ENCODE measurements at places on chromosomes 2 and 18.

GRCh38 chr2:177584030-177584692, 191.6 kb downstream of the AGPS start:
- DNase-seq: no peak

- no peak for DNase-seq
Observed at GRCh38 chr2:53544871-53545558, 222.6 kb upstream of the CHAC2 start.

DNA sequence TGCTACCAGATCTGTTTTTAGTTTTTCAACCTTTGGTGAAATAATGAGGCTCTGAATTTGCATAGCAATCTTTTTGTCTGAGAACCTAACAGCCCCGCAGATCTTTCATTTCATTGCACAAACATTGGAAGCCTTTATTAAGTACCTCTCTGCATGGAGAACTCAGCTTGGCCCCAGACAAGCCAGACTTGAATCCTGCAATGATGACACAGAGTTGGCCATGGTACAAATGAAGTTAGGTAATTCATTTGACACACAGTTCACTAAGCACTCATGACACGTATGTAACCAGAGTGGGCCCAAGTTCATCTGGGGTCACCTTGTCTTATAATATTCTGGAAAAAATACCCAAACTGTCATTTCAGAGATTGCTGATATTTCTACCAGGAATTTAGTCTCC, 439.1 kb upstream of the ID2 start:
- no peak for DNase-seq

DNA sequence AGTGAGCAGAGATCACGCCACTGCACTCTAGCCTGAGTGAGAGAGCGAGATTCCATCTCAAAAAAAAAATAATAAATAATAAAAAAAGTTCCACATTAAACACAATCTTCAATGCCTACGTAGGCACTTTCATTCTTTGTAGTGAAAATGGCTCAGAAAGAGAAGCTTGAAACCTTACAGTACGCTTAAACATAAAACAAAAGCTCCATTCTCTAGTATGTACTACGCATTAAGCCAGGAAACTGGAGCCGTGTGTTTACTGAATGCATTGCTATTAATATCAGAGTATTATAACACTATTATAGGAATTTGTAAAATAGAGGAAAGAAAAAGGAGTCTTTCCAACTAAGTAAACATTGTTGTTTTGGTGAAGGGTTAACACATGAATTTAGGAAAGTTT, 41.3 kb upstream of the LMAN1 start:
- no peak for DNase-seq

DNA sequence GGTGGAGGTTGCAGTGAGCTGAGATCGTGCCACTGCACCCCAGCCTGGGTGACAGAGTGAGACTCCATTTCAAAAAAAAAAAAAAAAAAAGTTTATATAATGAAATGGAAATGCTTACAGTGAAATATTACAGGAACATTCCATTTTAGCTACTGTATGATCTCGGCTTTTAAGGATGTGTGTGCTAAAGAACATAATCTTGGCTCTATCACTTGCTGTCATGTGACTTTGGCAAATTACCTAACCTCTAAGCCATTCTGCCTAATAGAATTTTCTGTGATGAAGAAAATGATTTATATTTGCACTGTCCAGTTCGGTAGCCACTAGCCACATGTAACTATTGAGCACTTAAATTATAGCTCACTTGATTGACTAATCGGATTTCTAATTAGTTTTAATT, 36.3 kb downstream of the SMAD4 start:
- no peak for DNase-seq

DNA sequence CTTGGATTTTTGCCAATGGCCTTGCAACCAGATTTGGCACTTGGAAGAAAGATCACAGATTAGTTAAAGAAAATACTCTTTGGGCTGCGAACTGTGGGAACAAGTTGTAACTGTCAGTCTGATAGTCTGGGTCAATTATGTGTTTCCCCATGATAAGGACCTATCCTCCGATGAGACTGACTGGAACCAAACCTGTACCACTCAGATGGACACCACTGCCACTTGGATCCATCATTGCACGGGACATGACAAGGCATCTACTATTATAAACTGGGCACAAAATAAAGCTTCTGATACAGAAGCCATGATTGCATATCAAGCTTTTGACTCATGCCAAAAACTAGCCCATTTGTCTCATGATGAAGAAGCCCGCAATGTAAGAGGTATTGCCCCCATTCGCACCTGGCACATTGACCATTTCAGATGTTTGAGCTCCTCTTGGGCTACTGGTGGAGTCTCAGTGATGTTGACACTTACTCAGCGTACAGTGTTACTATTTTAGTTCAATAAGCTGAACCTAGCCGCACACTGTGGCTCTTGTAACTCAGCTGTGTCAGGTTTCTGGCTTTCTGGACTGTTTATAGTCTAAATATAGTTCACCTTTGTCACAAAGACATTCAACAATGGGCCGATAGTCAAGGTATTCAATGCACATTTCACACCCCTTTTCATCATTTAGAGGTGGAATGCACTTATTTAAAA, 179.8 kb upstream of the RBBP8 start:
- DNase-seq: no peak

GRCh38 chr18:41922176-41922575, 32.9 kb upstream of the PIK3C3 start:
- DNase-seq: no peak

DNA sequence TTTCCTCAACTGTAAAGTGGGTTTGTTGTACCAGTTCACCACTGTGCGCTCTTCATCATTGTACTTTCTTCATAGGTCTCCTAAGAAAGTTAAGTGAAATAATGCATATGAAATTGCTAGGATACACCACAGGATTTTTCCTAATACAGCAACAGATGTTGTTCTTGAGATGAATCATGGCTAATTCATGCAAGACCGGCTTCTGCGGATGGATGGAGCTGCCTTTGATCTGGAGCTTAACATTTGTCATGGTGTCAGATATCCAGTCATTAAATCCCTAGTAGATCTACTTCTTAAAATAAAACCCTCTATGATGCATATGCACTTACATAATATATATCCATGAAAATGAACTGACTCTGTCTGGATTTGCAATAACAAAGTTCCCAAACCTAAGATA, 114.1 kb downstream of the COL6A3 start:
- DNase-seq: no peak

DNA sequence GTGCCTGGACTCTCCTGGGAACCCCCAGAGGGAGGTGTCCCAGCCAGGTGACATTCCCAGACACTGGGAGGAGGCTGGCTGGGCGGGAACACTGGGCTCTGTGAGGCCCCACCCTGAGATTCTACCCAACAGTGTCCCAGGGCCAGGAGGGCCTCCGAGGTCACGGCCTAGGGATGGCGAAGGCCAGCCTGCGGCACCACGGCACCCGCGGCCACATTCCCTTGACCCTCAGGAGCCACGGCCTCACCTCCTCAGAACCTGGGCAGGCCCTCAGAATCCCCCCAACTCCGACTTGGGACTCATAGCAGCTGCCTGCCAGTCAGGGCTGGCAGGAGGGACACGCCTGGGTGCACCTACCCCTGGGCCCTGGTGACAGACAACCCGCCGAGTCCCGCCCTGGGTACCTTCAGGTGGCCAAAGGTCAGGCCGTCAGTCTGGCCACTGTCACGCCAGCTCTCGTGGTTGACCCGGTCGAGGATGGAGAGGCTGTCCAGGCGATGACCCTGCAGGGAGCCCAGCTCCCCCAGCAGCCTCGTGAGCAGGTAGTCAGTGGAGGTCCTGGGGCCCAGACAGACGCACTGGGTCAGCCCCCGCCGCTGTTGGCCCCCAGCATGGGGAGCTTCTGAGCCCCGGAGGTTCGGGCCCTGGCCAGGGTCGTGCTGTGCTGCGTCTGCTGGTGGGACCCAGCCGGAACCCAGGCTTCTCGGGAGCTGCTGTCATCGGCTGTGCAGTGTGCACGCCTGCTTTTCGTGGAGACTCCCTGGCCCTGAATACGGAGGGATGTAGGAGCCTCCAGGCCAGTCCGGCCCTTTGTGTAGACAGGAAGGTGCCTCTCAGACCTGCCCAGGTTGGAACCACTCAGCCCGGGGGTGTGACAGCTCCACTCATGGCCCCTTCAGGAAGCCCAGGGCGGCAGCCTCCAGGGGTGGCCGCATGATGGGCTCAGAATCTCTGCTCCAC, 6.1 kb downstream of the MAB21L4 start:
- no peak for DNase-seq

GRCh38 chr2:173986805-173987204, 21.6 kb upstream of the SP3 start:
- DNase-seq: no peak

GRCh38 chr2:105974812-105975211, 219.3 kb downstream of the UXS1 start:
- DNase-seq: no peak

DNA sequence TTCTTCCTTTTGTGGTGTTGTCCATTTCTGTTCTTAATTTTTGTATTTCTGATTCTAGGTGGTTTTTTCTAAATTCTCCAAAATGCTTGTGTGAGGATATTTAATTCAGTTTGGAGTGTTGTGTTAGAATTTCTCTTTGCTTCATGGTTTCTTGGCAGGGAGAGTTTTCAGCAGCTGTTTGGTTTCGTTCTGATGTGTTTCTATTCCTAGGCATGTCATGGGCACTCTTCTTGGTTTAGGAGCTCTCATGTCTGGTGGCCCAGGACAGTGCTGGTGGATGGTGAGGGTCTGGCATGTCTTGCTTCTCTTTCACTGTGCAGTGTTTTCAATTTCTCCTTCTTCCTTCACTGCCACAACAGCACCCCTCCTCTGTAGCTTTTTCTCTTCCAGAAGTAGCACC, 52.9 kb downstream of the OSBPL6 start:
- DNase-seq: no peak

DNA sequence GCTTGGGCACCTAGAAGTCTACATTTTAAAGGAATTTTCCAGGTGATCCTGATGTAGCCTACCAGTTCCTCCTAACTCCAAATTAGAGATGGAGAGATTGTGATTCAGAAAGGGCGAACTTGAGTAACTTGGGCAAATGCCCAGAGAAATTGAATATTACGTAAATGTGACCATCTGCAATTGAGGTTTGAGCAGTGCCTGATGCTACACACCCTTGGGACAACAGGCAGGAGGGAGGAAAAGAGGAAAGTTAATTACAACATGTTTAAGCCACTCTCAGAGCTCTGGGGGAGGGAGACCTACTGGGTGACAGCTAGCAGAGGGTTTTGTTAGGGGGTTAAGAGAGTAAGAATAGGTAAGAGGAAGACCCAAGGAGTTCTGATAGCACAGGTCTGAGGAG, 208.9 kb downstream of the LPIN1 start:
- DNase-seq: no peak

- no peak for DNase-seq
Observed at GRCh38 chr2:136117391-136117841, 533 bp downstream of the CXCR4 start.

GRCh38 chr18:57343833-57344232, 8.5 kb upstream of the ST8SIA3 start:
- no peak for DNase-seq

DNA sequence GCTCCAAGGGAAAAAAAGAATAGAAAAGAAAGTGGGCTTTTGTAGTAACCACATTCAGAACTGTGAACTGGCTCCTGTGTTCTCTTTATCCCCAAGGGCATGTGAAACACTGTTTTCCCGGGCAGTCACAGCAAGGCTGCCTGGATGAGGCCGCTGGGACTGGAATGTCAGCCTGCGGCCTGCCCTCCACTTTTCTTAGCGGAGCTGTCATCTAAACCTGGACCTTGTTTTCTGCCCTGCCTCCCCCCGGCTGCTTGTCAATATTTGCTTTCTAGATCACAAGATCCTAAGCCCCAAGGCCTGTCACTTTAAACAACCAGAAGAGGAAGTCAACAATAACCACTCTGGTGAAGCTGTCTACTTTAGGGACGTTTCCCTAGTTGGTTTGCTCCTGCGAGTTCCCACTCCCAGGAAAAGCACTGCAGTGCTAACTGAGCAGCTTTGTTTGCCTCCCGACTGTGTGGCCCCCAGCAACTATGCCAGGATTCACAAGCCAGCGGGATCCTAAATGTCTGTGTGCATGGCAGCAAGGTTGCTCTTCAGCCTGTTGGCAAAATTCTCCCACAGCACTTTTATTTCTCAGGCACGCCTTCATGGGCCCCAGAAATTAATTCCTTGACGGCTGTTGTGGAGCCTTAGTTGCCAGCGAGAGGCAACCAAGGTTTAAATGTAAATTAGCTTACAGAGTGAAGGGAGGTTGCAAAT, 30.6 kb downstream of the SOWAHC start:
- DNase-seq: no peak

DNA sequence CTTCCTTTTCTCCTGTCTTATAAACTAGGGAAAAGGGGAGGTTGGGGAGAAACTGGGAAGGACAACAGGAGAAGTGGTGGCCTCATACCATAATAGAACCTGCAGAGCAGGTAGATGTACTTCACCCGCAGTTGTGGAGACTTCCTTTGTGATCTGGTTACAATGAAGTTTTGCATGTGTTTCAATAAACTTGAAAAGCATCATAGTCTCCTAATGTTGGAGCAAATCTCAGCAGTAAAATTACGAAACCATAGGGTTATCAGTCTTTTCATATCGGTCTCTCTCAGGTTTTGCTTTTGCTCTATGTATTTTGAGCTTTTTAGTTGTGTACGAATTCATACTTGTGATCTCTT, 30.5 kb downstream of the ANO7 start:
- DNase-seq: no peak

DNA sequence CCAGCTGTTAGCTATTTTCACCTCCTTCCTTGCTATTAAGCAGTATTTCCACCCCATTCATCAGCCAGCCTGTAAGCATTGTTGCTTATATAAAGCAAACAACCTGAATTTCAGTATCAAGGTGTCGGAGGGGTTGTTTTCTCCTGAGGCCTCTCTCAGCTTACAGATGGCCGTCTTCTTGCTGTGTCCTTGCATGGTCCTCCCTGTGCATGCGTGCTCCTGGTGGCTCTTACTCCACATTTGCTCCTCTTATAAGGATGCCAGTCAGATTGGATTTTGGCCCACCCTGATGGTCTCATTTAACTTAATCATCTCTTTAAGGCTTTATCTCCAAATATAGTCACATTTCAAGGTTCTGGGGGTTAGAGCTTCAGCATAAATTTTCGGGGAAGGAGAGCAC, 2.6 kb downstream of the MAIP1 start:
- no peak for DNase-seq

GRCh38 chr18:1483385-1483784, 578.7 kb downstream of the ADCYAP1 start:
- no peak for DNase-seq

GRCh38 chr2:142872882-142873724, 4.4 kb upstream of the KYNU start:
- DNase-seq: no peak

DNA sequence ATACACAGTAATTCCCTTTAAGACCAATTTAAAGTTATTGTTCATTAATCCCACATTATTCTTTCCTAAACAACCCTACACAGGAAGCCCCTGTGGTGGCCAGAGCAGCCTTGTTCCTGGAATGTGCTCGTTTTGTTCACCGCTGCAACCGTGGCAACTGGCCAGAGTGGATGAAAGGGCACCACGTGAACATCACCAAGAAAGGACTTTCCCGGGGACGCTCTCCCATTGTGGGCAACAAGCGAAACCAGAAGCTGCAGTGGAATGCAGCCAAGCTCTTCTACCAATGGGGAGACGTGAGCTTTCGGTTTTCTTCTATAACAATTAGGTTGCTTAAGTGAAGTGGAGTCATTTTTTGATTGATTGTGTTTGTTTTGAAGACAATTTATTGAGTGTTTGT, 101.0 kb downstream of the UNC80 start:
- DNase-seq: no peak

- DNase-seq: no peak
Observed at GRCh38 chr18:11999429-11999828, 18.1 kb downstream of the IMPA2 start.

GRCh38 chr2:17083902-17084301, 418.3 kb upstream of the CYRIA start:
- no peak for DNase-seq

Data from stimulated activated CD8-positive, alpha-beta memory T cell treated with anti-CD3 and anti-CD28 coated beads, Interleukin-7, amount 100 ng/mL, for 48 hours (primary cell).